ENCODE measurements at places on chromosomes 6 and 20.

- DNase-seq: no peak
Measured at GRCh38 chr6:162603231-162604015, 124.1 kb downstream of the PRKN start.

DNA sequence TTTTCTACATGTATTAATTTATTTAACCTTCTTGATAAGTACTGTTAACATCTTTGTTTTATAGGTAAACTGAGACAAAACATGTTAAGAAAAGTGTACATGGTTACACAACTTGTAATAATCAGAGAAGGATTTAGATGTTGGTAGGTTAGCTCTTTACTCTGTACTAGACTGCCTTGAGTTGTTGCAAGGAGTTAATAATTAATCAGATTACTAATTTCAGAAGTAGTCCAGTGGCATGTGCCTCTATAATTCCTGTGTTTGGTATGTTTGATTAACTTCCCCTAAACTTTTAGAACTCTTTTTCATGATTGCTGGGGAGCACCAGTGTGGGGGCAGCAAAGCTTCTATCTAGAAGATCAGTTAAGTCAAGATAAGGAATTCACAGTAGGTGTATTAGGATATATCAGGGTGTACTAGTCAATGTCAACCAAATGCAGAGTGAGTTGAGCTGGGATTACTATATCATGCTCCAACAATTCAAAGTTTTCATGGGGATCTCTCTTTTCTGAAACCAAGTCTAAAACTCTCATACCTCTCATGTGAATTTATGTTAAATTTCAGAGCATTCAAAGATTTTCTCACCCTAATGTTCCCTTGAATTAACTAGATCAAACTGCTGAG, 129.7 kb upstream of the AHI1 start:
- no peak for DNase-seq

DNA sequence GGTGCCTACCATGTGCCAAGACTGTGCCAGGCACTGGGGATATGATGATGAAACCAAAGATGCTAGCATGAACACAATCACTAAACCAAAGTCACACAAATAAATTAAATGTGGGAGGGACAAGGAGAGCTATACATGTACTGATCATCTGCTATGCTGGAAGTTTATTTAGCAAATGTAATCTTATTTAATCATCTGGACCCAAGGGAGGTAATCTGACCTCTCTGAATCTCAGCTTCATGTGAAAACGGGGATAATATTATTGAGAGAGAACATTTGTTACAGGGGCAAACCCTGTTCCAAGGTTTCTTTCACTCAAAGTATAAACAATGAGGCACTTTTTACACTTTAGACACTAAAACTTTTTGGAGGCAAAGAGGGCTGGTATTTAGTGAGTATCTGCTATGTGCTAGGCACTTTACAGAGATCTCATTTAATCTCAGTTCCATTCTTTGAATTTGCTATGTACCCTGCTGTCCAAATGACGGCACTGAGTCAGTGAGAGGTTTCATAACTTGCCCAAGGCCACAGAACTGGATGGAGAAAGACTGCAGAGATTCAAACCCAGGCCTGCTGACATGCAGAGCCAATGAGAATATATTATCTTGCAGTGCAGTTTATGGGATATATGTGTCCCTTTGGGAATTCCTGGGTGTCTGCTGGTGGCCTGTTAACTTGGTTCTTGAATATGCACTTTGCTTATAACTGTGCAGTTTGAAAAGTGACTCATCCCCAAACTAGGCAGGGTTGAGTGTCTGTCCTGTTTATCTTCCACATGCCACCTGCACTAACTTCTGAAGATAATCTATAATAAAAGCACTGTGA, 3.3 kb upstream of the ASXL1 start:
- DNase-seq: no peak

DNA sequence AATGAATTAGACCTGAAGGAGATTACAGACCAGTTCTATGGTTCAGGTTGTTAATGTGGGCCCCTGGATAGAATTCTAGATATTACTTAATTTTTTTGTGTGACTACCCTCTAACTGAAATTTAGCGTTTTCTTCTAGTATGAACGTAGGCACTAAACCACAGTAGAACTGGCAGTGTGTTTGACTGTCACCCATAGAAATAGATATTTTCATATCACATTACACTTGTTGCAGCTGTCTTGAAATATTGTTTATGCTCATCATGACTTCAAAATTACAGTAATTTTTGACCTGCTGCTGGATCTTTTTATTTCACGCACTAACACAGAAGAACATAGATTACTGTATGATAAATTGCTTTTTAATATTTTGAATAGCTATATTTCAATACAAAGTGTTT, 31.6 kb downstream of the E2F3 start:
- no peak for DNase-seq

GRCh38 chr6:125587666-125588632, 161.5 kb upstream of the HEY2 start:
- DNase-seq: no peak

GRCh38 chr6:139540276-139540675, 165.8 kb upstream of the CITED2 start:
- peak; percentile 9 for DNase-seq

DNA sequence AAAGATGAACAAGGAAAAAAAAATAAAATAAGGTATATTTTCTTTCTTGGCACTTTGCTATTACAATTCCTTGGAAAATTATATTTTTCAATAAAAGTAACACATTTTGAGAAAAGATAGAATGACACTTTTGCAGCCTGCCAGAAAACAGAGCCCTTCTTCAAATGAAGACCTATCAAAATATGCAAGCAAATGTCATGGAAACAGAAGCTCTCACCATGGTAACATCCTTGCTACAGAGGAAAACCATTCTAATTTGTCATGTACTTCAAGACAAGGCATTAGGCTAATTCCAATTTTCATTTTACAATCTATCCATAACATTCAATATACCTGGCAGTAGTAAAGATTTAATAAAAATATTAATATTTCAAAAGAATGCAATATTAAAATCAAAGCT, 177.9 kb downstream of the RNGTT start:
- no peak for DNase-seq

- DNase-seq: no peak
Measured at GRCh38 chr6:63510849-63511248, 61.4 kb upstream of the LOC128125822 start.

- DNase-seq: no peak
Measured at GRCh38 chr6:19842030-19842615, 5.0 kb downstream of the ID4 start.

DNA sequence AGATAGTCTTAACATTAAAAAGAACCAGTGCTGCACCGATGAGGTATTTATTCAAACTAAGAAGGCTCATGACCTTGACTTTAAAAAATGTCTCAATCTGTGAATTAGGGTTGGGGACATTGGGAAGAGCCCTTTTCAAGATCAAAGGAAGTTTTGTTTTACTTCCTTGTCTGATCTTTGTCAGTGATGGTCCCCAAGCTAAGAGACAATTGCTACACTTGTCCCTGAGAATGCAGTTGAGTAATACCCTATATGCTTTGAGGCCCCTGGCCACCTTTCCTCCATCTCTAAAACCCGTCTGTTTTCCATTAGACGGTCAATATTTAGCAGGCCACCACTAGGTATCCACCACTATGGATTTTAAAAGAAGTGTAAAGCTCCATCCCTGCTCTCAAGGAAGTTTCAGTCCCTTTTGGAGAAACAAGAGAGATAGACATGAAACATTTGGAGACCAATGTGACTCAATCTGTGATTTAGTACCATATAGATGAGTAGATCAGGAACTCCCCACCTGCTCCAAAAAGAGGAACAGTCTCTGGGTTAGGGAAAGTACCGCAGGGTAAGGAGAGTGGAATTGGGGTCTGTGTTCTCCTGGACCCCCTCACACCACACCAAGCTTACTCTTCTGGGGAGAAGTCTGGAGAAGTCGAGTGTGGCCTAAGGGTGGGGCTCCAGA, 99.1 kb upstream of the ISM1 start:
- no peak for DNase-seq

DNA sequence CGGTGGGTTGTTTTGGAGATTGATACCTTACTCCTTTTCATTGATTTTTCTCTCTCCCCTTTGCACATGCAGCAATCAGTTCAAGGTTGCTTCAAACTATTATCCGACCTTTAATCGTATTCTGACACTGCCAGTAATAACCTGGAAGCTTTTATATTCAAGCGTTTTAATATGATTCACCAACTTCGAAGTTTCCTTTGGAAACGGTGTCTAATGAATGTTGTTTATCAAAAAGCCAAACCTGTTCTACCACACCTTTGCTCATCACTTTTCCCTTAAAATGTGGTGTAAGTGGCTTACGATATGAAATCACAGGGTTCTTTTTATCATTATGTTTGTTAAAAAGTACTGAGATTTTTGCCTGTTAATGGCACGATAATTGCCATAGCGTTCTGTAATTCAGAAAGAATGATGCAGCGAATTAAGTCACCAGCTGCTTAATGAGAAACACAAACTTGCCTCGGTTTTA, 660 bp downstream of the STXBP5 start:
- no peak for DNase-seq

- DNase-seq: no peak
Measured at GRCh38 chr6:168585441-168585840, 144.5 kb downstream of the SMOC2 start.

GRCh38 chr20:40565001-40565681, 123.9 kb downstream of the MAFB start:
- DNase-seq: no peak

DNA sequence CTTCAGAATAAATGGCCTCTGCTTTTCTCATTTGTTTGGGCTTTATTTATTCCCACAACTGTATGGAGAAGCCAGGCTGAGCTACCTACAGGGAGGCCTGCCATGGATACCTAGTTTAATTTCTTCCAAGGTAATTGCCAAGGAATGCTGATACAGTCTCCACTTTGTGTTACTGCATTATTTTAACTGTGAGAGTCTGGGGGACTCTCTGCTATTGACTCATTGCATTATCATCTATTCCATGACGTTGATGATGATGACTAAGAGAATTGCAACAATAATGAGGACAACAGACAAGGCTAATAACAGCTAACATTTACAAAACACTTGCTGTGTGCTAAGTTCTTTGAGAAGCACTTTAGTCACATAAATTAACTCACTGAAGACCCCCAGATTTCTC, 88.3 kb upstream of the COL21A1 start:
- DNase-seq: no peak

DNA sequence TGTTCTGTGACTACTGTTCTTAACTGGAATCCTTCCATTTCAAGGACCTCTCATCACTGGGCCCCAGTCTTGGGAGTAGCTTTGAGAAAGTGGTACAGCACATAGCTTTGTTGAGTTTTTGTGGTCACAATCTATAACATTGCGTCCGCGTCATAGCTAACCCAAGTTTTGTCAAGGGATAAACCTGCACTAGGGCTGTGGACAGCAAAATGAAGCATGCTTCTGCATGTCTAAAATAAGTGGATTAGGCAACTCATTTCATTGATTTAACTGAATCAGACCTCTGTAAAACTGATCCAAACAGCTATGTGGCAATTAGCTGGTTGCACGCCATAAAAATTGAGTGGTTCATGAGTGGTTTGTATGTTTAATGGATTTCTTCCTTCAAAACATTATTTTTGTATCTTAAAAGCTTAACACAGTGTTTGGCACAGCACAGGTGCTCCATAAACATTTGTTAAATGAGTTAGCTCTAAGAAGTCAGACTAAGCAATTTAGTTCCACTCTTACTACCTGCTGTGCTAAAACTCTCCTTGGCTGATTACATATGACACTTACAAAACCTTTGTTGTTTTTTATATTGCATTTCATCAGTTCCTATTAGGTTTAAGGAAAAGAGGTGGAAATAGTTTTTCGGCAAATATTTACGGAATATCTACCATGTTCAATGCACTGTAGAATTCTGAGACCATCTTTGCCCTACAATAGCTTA, 160.3 kb upstream of the ATXN1 start:
- DNase-seq: no peak

DNA sequence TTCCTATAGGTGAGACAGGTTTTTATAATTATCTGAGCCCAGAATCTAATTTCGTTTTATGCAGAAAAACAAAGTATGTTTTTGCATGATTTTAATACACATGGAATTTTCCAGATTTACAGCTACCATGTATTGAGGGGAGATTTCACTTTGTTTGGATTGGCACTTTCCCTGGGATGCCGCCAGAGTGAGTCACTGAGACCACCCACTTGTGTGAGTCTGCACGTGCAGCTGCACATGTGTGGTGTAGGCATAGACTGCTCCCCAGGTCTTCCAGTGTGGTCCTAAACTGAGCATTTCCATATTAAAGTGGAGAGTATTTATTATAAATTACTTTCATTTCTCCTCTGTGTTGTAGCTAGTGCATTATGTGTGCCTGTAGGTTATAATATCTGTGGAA, 186.8 kb downstream of the UBE3D start:
- DNase-seq: no peak

- no peak for DNase-seq
Measured at GRCh38 chr6:90859612-90860011, 272.7 kb upstream of the MAP3K7 start.

- DNase-seq: no peak
Measured at GRCh38 chr6:743320-744096, 50.6 kb upstream of the EXOC2 start.

Measured in stimulated activated CD8-positive, alpha-beta memory T cell treated with anti-CD3 and anti-CD28 coated beads, Interleukin-15, amount 100 ng/mL, for 4 hours (primary cell).